ENCODE measurements at places on chromosomes 5 and 9. TPM values are rescaled to one million over a fixed set of nuclear protein-coding genes. Genes with fewer than 3 reads are reported as not detected.

CD180 gene
- total RNA-seq, result 1.2 TPM

DNA sequence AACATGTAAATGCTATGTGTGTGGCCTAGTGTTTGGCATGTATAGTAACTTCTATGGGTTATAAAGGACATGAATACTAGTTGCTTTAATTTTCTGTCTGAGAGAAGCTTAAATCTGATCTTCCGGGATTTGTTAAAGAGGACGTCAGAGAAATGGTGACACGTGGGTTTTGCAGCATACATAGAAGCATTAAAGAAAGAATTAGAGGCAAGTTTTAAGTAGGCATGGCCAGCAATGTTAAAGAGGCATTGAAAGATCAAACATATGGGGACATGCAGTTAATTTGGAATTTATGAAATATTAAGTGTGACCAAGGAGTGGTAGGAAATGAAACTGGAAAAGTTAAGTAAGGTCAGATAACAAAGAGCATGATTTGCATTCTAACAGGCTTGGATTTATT lies 311.4 kb upstream of the RIOK2 start:
- DNase-seq, result no peak

CTXN3 gene
- total RNA-seq, result not detected

DNA sequence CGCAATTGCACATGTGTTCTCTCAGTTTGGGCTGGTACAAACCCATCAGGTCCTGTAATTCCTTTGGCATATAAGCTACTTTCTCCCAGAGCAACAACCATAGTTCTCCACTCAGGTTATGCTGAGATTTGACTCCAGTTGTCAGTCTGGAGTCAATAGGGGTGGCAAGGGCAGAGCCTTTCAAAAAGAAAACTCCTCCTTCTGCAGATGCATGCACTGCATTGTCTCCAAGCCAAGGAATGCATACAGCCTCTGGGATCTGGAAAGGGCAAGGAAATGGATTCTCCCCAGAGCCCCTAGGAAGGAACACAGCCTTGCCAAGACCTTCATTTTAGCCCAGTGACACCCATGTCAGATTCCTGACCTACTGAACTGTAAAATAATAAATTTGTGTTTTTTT lies 31.0 kb upstream of the GZMA start:
- DNase-seq, result no peak

HTR1A gene
- not detected for total RNA-seq

GABRA6 gene
- total RNA-seq, result not detected

All from skin of body (tissue), 3 donors.